Mesothelial cell of epicardium (in vitro differentiated cells): ENCODE measurements at places on chromosomes 6 and 20.

- DNase-seq = no peak
Measured at GRCh38 chr20:33434434-33434833, 9.1 kb downstream of the SNTA1 start.

DNA sequence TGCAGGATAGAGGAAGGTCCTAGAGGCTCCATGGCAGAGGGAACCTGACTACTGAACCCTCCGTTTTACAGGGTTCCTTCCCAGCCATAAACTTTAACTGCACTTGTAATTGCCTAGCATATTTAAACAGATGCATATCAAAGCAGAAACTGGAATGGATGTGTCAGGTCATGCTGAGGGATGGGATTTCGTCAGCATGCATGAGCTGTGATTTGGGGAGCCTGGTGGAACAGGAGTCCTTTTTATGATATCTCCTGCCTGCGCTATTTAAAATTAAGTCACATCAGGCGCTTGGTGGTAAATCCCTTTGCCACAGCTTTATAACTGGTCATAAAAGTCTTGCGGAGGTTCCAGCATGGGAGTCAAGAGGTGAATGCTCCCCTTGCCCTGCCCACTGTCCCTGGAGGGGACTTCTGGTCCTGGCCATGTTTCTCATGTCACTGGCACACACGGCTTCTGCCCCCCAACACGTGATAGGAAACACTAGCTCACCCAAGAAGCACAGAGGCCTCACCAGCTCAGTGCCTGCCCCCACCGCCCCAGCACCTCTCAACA, 26.0 kb upstream of the PCMTD2 start:
- no peak for DNase-seq

DNA sequence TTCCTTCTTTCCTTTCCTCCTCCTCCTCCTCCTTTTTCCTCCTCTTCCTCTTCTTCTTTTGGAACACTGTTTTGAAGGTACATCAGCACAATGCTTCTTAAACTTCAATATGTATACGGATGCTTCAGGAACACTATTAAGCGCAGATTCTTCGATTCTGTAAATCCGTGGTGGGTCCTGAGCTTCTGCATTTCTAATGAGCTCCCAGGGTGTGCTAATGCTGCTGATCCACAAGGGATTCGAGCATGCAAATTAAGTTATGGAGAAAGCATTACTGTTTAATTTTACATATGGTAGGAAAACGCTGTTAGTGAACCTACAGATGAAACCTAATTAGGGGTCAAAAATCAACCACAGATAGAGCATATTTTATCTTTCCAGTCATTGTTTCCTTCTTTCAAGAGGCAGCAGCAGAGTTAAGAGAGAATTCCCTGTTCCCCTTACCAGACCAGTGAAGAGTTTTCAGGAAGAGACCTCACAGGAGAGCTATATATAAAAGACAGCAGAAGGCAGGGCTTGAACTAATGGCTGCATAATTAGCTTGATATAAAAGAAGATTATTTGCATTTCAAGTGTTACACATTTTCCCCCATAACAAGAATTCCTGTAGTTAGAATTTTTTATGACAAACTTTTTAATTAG, 47.2 kb downstream of the KIF13A start:
- no peak for DNase-seq

DNA sequence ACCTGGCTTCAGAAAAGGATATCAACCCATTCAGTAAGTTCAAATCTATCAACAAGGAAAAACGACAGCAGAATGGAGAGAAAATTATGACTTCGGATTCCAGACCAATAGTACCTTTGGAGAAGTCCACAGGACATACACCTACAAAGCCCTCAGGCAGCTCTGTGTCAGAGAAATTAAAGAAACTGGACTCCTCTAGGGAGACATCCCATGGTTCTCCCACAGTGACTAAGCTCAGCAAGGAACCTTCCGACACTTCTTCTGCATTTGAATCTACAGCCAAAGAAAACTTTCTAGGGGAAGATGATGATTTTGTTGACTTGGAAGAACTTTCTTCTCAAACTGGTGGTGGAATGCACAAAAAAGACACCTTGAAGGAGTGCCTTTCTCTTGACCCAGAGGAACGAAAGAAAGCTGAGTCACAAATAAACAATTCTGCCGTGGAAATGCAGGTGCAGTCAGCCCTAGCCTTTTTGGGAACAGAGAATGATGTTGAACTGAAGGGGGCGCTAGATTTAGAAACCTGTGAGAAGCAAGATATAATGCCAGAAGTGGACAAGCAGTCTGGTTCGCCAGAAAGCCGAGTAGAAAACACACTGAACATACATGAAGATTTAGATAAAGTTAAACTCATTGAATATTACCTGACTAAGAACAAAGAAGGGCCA, 67.4 kb upstream of the HINT3 start:
- DNase-seq = no peak

- DNase-seq = no peak
Measured at GRCh38 chr6:14108571-14109410, 8.8 kb upstream of the CD83 start.
